ENCODE measurements at places on chromosomes 1 and 21.

DNA sequence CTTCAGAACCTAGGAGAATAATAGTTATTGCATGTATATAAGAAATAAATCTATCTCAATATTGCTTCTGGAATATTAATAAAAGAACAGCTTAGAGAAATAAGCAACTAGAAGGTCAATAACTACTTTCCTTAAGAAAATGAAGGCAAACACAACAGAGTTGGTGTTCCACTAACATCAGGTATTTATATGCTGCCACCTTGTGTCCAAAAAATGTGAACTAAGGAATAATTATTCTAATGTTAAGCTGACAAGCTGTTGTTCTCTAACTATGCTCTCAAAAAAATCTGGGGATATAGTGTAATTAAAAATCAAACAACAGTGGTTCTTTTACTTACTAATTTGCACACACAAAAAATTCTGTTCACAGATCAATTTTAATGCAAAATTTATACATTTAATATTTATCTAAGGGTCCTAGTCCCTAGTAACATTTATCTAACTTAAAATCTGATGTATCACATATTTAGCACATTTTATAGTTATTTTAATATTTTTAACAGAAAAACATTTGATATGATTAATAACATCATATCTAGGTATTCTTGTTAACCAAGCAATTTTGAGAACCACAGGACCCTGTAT lies 39.6 kb downstream of the UCHL5 start:
- DNase-seq, result peak; percentile 9

DNA sequence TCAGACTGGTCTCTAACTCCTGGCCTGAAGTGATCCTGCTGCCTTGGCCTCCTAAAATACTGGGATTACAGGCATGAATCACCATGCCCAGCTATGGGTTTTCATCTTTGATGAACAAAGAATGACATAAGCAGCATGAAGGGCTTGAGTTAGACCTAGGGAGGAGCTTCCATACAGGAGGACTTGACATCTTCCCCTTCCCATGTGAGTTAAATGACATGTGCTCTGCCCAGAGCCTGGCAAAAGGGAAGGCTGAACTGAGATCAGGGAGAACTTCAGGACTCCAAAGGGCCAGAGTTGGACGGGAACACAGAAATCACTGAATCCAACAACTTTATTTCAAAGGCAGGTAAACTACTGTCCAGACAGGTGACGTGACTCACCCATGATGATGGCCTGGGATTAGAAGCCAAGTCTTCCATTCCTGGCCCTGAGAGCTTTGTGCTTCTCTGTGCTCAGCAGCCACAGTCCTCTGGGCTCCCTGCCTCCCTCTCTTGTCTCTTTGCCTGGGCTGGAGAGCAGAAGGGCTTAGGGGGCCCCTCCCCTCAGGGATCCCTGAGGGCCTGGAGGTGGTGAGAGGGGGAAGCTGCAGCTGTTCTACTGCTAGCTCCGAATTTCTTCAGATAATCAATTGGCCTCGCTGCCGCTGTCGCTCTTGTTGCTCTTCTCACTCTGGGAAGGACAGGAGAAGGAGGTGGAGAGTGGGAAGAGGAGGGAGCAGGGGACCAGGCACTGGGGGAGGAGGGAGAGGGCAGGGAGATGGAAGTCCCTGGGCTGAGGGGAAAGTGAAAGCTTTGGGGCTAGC lies 7.6 kb downstream of the NHLH1 start:
- DNase-seq, result peak; percentile 77

DNA sequence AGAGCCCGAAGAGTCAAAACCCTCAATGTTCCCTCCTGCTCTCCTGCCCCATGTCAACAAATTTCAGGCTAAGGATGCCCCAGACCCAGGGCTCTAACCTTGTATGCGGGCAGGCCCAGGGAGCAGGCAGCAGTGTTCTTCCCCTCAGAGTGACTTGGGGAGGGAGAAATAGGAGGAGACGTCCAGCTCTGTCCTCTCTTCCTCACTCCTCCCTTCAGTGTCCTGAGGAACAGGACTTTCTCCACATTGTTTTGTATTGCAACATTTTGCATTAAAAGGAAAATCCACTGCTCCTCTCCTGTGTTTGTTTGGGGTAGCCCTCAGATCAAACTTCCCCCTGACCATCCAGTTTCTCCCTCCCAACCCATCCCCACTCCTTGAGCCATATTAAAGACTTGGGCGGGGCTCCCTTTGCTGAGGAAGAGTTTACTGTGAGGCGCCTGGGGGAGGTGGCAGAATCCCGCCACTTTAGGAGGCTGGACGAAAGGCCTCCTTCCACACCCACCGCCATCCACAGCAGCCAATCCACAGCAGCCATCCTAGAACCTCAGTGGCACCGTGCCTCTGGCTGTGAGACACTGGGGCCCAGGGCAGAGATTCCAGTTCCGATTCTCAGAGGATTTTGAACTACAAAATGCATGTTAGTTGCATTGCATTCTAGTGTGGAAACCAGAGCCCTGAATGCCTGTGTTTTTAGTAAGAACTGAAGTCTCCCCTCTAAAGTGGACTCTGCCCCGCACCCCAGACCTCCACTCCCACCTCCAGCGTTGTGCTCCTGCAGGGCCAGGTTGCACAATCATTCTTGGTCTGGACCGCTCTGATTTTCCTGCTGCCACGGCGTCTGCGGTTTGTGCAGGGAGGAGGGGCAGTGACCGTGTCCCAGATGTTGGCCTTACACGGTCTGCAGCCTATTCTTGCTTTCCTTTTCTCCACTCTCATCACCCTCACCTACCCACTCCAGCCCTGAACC lies 3.0 kb downstream of the OLFML3 start:
- peak; percentile 69 for DNase-seq

DNA sequence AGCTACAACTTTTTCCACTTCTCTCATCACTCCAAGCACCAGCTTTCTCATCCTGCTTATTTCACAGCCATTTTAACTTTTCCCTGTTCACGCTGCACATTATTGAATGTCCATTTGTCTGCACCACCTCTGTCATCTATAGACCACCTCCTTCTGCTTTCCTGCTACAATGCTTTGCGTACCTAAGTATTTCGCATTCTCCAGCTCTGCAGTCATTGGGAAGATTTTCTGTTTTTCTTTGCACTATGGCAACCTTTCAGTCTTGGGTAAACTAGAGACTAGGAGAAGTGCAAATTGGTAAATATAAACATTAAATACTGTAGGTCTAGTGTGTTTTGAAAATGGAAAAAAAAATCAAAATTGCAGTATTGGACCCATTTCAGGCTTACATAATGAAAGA lies 835 bp downstream of the CCDC30 start:
- no peak for DNase-seq

- DNase-seq, result no peak
Observed at GRCh38 chr1:84724128-84724860, 34.0 kb upstream of the SSX2IP start.

Measured in retina (tissue), 1 donor.